Stimulated activated CD8-positive, alpha-beta memory T cell treated with anti-CD3 and anti-CD28 coated beads, Interleukin-4, amount 100 ng/mL, for 4 hours (primary cell): ENCODE measurements at places on chromosomes 11 and 22.
A peak's percentile ranks its signal among the peaks of the same experiment; 100 is the strongest.

- DNase-seq = no peak
Measured at GRCh38 chr22:37196539-37197450, 8.7 kb upstream of the C1QTNF6 start.

- DNase-seq = no peak
Measured at GRCh38 chr11:19890308-19890707, 177.7 kb downstream of the NAV2 start.

DNA sequence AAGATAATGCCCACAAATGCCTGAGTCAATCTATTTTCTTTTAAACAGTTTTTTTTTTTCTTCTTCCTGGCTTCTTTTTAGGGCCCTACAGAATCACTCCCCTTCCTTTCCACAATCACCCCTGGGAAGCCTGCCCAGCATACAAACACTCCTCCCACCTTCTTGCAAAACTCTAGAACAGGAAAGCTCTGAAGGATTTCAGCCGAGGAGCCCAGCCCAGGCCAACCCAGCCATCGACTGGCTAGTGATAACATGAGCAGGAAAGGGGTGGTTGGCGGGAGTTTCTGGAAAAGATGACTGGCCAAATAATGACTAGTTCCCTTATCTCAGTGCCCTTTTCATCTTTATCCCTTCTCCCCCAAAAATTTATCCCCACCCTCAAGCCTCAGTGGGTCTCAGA is 68.2 kb downstream of the USP35 start:
- DNase-seq = no peak

GRCh38 chr11:2916114-2916891 is 12.9 kb downstream of the PHLDA2 start:
- DNase-seq = no peak

DNA sequence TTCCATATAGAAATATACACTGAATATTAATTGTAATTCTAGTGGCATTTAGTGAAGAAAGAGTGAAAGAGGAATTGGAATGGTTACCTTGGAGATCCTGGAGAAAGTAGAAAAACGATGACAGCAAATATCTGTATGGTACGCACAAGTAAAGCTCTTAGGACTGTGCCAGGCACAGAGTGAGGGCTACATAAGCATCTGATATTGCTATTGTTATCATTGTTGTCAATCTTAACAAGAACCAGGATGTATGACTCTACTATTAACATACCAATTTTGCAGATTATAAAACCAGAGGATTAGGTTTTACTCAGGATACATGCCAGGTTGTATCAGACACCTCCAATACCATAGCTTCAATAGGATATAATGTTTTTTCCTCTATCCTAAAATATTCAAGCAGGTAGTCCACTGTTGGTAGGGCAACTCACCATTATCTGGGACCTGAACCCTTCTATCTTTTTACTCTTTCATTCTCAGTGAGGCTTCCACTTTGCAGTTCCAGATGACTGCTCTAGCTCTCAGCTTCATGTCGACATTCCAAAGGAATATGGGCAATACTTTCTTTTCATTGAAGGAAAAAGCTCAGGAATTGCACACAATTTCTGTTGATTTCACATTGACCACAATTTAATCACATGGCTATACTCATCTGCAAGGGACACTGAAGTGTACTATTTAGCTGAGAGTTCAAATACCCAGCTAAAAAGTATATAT is 73.2 kb downstream of the RAB38 start:
- DNase-seq = no peak

GRCh38 chr22:42926768-42927167 is 69.7 kb upstream of the ARFGAP3 start:
- DNase-seq = no peak

- no peak for DNase-seq
Measured at GRCh38 chr11:79308429-79308828, 132.4 kb downstream of the TENM4 start.

- DNase-seq = no peak
Measured at GRCh38 chr11:27574342-27574741, 67.8 kb upstream of the LIN7C start.

DNA sequence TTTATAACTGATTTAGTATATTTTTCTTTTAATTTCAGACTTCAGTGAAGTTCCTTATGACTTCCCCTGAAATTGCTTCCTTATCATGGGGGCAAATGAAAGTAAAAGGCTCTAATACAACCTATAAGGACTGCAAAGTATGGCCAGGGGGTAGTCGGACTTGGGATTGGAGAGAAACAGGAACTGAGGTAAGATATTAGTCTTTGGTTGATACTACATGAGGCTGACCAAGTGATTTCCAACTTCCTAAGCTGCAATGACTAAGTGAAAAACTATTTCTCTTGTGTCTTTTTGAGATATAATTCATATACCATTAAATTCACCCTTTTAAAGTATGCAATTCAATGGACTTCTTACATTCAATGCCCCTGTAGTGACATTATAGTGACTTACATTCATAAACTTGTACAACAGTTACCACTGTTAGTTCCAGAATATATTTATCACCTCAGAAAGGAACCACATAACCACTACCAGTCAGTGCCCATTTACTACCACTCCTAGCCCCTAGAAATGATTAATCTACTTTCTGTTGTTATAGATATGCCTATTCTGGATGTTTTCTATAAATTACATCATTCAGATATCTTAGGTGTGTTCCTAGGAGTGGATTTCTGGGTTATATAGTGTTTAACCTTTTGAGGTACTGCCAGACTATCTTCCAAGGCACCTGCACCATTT is 21.6 kb downstream of the AAMDC start:
- no peak for DNase-seq

DNA sequence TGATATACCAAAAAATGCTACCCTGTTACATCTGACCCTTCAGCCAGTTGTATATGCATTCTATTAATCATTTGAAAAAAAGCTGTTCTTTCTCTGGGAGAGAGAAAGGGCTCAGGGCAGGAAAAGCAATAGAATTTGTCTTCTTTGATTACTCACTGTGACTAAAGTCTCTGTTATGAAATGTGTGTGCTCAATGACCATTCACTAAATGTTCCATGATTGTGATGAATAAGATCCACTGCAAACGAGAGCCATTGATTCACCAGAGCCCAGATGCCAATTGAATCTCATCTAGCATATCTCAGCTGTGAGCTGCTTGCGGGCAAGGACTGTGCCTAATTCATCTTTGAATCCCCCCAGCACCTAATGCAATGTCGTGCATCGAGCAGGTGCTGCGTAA is 184.3 kb downstream of the OPCML start:
- no peak for DNase-seq

DNA sequence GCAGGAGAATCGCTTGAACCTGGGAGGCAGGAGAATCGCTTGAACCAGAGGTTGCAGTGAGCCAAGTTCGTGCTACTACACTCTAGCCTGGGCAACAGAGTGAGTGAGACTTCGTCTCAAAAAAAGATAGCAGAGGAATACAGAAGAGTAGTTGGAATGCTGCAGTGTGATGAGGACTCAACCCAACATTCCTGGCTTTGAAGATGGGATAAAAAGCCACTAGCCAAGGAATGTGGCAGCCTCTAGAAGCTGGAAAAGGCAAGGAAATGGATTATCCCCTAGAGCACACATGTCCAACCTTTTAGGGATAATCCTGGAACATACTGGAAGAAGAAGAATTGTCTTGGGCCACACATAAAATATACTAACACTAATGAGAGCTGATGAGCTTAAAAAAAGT is 13.9 kb downstream of the SLC25A17 start:
- no peak for DNase-seq

DNA sequence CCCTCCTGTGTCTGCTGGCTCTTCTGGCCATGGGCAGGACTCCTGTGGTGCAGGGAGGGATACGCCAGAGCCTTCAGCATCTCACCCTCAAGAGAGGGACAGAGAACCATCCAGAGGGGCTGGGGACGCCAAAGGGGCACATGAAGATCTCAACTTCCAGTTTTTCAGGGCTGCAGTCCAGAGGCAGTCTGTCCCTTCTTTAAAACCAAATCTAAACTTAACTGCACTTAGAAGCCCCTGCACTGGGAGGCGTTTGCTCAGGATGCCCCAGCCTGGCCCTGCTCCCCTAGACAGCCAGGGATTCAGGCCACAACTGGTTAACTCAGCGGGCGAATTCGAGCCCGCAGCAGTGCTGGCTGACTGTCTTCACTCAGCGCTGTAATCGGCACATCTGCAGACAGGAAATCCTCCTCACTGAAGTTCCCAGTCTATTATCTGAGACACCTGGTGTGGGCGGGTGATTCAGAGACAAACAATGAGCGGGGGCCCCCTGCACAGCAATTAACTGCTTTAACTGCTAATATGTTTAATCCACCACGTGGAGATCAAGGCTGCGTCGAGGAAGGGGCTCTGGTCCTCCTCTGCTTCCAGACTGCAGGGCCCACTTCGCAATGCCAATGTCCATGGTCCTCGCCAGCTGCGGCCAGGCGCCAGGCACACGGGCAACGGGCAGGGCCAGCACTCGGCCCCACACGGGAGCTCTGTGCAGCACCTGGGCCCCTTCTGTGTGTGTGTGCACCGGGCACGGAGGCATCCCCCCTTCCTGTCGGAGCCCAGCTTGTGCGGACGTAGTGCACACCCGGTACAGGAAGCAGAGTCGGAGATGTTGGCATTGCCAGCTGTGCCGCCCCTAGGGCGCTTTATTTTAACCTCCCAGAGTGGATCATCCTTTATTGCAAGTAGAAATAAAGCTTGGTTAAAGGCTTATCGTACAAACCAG is 36.9 kb upstream of the GNB1L start:
- DNase-seq = peak; percentile 69

DNA sequence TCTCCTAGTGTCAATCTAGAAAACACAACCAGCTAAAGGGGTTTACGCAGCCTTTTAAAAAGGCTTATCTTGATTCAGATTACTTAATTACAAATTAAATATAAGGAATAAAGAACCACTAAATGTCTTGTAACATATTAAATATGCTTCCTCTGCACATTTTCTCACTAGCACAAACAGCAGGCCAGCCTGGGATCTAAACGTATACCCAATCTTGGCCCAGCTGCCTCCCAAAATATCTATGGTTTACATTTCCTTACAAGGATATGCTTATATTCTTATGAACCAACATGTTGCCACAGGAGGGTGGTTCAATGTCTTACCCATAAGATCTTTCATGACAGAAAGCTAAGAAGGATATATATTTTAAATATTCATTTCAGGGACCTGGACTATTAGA is 7.7 kb downstream of the LGR4 start:
- DNase-seq = no peak

DNA sequence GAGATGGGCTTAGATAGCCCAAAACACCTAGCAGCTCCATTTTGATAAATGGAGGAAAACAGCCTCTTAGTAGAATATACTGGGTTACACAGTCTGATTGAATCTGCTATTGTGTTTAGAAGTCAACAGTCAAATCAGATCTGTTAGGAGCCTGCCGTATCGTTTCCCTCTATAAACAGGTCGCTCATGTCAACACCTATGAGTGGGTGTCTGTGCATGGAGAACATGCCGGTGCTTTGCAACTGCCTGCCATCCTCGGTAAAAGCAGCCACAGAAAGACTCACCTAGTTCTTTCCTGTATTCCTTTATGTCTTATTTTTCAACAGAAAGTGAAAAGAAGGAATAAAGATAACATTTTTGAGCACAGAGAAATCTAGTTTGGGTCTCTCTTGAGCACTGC is 99.4 kb downstream of the ETS1 start:
- no peak for DNase-seq

DNA sequence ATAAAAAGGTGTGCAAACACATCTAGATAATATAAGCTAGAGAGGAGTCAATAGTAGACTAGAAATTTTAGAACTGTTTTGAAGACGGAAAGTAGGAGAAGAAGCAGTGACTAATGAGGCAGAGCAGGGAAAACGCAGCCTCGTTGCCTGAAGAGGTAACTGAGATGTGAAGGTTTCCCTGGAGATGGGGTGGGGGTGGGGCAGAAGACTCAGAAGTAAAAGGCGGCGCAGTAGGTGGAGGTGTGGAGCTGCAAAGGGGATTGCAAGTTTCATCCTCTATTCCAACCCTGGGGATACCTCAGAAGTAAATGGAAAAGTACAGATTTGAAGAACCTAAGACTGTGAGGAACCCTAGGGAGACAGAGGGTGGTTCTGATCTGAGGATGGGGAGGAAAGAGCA is 109.5 kb downstream of the TMPRSS5 start:
- no peak for DNase-seq

GRCh38 chr11:15143855-15144254 is 29.1 kb downstream of the INSC start:
- no peak for DNase-seq

GRCh38 chr11:34613015-34613414 is 7.9 kb upstream of the EHF start:
- no peak for DNase-seq

- DNase-seq = no peak
Measured at GRCh38 chr11:65641297-65642013, 3.6 kb downstream of the SIPA1 start.

GRCh38 chr22:30287648-30288418 is 1.5 kb downstream of the CASTOR1 start:
- peak; percentile 73 for DNase-seq

DNA sequence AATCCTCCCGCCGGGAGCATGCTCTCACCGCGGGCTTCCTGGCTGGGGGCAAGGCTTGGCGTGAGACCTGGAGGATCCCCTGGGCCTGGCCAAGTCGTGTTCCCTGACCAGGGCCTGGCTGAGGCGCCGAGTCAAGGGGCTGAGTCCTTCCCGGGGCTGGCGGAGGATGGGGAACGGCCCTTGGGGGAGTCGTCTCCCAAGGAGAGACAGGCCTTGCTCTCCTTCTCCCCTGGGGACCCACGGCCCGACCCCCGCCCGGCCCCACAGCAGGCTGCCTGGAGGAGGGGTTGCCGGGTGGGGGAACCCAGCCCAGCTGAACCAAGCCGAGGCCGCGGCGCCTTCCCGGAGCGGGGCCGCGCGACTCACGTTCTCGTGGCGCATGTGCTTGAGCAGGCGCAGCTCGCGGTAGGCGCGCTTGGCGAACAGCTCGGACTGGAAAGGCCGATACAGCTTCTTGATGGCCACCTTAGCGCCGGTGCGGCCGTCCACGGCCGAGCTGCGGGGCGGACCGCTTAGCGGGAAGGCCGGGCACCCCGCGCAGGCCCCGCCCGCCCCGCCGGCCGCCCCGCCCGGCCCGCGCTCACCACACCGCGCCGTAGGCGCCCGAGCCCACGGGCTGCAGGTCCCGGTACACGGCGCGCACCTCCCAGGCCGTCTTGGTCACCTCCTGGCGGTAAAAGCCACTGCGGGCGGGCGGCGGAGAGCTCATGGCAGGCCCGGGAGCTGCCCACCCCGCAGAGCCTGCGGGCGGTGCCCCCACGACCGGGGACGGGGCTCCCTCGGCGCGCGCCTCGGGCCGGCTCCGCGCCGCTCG is 475 bp downstream of the MAPK12 start:
- DNase-seq = no peak

DNA sequence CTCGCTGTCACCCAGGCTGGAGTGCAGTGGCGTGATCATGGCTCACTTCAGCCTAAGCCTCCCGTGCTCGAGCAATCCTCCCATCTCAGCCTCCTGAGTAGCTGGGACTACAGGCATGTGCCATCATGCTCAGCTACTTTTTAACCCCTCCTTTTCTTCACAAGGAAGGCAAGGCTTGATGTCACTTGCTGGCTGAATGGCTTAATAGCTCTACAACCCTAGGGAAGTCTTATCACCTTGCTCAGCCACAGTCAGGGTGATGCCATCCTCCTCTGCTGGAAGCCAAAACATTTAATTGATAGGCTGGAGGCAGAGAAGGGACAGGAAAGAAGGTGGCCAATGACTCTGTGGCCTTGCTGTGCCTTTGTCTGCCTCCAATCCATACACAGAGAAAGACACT is 131.9 kb downstream of the MED15 start:
- no peak for DNase-seq
